Smooth muscle cell of trachea (primary cell): ENCODE measurements at places on chromosomes 2 and 18. TPM values are rescaled to one million over a fixed set of nuclear protein-coding genes. Genes with fewer than 3 reads are reported as not detected.

Gene EML6
- total RNA-seq, result 0.15 and 0.66 TPM in 2 replicates

Gene CDKL4
- 1.2 and 1.3 TPM in 2 replicates for total RNA-seq

Gene CCDC85A
- 0.66 and 0.73 TPM in 2 replicates for total RNA-seq

Gene APCDD1
- 1.9 and 4.5 TPM in 2 replicates for total RNA-seq

Gene SCYGR7
- total RNA-seq, result not detected in 2 replicates

Gene CGREF1
- total RNA-seq, result 3.6 and 6.1 TPM in 2 replicates

Gene GPR45
- not detected in 2 replicates for total RNA-seq

Gene ANKRD30BL
- total RNA-seq, result not detected in 2 replicates

Gene EGR4
- 0.83 TPM in 1 of 2 replicates, not detected in the other for total RNA-seq

Gene GALR1
- total RNA-seq, result under 0.01 TPM in 1 of 2 replicates, not detected in the other

Gene MTIF2
- 35.9 and 46.7 TPM in 2 replicates for total RNA-seq

Gene NR4A2
- total RNA-seq, result 0.15 and 0.33 TPM in 2 replicates

Gene TUBB8B
- not detected in 2 replicates for total RNA-seq

Gene PAX8
- 0.87 and 1.5 TPM in 2 replicates for total RNA-seq

Gene POTEJ
- total RNA-seq, result not detected in 2 replicates

Gene SERPINB3
- total RNA-seq, result not detected in 2 replicates

Gene PTPN18
- total RNA-seq, result 11.6 and 19.6 TPM in 2 replicates

Gene OTOS
- total RNA-seq, result 1.2 TPM in 1 of 2 replicates, not detected in the other

Gene DLX2
- total RNA-seq, result 0.17 and 0.29 TPM in 2 replicates

Gene HOXD10
- not detected in 2 replicates for total RNA-seq

Gene KANSL1L
- total RNA-seq, result 19.4 and 27.3 TPM in 2 replicates

Gene AFF3
- total RNA-seq, result 0.66 and 0.87 TPM in 2 replicates

Gene KLHL29
- total RNA-seq, result 4.2 and 13.9 TPM in 2 replicates
